ENCODE measurements at places on chromosomes 13 and 19.

GRCh38 chr19:58007285-58007684 lies 4.7 kb upstream of the ZNF606 start:
- DNase-seq = no peak

DNA sequence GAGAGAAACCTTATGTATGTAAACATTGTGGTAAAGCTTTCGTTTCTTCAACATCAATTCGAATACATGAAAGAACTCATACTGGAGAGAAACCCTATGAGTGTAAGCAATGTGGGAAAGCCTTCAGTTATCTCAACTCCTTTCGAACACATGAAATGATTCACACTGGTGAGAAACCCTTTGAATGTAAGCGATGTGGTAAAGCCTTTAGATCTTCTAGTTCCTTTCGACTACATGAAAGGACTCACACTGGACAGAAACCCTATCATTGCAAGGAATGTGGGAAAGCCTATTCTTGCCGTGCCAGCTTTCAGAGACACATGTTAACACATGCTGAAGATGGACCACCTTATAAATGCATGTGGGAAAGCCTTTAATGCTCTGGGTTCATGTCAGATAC lies 24.7 kb downstream of the ZNF136 start:
- no peak for DNase-seq

DNA sequence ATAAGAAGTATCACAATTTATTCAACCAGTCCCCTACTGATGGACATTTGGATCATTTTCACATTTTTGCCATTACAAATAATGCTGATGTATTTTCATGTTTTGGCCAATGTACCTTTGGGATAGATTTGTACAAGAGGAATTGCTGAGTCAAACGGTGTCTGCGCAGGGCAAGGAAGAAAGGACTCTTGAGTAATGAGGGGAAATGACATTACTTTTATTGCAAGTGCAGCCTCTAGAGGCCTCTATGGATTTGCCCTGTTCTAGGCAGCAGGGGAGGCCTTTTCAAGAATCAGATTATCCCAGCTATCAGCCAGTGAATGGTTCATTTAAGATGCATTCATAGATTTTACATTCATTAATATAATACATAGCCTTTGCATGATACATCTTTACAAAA lies 32.9 kb upstream of the GTF3A start:
- DNase-seq = no peak

DNA sequence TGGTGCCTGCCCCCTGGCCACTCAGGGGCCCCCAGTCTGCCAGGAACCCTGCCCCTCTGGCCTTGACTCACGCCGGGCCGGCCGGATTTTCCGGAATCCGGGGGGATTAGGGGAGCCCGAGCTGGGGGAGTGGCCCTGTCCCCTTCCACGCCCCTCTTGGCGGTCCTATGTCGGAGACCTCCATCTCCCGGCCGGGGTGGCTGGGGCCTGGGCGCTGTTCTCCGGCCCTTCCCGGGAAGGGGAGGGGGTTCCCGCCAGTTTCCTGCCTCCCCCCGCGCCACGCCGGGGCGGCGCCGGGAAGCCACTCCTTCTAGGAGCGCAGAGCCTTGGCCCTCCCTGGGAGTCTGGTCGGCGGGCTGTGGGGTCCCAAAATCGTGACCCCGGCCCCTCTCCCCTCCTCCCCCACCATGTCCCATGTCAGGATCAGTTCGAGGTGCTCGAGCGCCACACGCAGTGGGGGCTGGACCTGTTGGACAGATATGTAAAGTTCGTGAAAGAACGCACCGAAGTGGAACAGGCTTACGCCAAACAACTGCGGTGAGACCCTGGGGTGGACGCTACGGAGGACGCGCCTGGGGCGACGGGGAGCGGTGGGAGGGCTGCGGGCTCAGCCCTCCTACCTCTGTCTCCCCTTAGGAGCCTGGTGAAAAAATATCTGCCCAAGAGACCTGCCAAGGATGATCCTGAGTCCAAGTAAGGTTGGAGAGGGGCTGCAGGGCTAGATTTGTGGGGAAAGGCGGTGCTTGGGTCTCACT lies 1.3 kb downstream of the TRIP10 start:
- peak; percentile 29 for DNase-seq

GRCh38 chr13:48978942-48979601 lies 3.4 kb downstream of the FNDC3A start:
- DNase-seq = no peak

GRCh38 chr13:32426191-32426989 lies 1.5 kb downstream of the N4BP2L1 start:
- DNase-seq = no peak

GRCh38 chr13:97165502-97166425 lies 56.4 kb upstream of the MBNL2 start:
- DNase-seq = no peak

DNA sequence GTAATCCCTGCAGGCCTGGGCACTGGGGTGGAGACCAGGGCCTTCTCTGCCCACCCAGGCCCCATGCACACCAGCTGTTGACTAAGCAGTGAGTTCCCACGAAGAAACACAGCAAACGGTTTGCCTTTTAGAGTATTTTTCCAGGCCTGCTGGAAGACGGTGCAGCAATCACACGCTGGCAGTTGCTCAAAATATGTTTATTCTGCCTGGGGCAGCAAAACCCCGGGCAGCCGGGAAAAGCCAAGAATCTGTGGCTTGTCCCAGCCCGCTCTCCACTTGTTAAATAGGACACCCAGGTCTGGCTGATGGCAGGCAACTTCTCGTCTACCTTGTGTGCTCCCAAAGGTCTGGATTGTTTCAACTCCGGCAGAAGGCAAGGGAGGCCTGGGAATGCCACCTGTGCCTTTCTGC lies 40.8 kb downstream of the GGACT start:
- DNase-seq = peak; percentile 45

DNA sequence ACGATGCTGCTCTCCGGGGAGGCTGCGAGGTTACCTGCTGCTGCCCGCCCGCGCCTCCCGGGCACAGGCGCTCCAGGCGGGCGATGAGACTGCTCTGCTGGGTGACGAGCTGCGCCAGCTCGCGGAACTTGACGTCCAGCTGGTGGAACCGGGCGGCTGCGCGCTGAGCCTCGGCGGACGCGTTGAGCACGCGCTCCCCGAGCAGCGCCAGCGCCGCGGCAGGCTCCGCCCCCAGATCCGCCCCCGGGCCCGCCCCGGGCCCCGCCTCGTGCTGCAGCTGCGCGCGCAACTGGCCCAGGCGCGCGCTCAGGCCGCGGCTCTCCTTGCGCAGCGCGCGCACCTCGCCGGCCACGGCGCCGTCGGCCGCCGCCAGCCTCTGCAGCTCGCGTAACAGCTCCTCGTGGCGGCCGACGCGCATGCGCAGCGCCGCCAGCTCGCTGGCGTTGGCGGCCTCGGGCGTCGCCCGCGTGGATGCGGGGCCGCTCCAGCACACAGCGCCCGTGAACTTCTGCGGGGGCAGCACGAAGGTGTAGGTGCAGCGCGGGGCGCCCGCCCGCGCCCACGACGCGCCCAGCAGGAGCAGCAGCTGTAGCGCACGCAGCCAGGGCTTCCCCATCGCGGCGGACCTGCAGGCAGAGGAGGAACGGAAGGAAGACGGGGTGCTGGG lies 6.4 kb downstream of the ANGPTL6 start:
- peak; percentile 80 for DNase-seq

DNA sequence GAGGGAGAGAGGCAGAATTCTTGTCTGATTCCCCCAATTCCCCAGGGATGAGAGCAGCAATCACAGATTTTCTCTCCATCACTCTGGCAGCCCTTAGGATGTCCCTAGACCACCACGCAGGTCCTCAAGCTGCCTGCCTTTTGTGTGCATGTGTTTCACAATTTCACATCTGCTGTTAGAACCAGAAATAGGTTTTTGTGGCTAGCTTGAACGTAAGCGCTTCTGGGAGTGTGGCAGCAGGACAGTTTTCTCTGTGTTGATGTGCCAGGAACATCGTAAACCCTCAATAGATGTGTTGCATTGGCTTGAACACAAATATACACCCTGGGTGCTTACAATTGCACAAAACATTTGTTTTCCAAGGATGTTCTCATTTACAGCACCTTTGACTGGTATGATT lies 78.8 kb upstream of the TMTC4 start:
- DNase-seq = no peak

- DNase-seq = no peak
Observed at GRCh38 chr13:114126789-114127472, 5.5 kb downstream of the RASA3 start.

DNA sequence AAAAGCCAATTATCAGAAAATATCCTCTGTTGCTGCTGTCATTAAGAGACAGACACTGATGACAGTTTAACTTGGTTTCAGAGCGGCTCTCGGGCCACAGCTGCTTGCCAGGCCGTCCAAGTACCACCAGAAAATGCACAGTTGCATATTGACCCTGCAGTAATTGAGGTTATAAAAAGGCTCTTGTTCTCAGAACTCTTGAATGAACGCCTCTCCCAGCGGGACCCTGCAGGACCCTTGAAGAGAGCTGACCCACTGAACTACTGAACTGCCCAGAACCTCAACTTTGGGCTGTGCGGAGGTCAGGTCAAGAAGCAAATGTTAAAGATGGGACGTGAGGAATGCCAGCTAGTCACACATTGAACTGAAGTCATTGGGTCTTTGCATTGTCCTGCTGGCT lies 1559.0 kb upstream of the SLC10A2 start:
- DNase-seq = no peak

DNA sequence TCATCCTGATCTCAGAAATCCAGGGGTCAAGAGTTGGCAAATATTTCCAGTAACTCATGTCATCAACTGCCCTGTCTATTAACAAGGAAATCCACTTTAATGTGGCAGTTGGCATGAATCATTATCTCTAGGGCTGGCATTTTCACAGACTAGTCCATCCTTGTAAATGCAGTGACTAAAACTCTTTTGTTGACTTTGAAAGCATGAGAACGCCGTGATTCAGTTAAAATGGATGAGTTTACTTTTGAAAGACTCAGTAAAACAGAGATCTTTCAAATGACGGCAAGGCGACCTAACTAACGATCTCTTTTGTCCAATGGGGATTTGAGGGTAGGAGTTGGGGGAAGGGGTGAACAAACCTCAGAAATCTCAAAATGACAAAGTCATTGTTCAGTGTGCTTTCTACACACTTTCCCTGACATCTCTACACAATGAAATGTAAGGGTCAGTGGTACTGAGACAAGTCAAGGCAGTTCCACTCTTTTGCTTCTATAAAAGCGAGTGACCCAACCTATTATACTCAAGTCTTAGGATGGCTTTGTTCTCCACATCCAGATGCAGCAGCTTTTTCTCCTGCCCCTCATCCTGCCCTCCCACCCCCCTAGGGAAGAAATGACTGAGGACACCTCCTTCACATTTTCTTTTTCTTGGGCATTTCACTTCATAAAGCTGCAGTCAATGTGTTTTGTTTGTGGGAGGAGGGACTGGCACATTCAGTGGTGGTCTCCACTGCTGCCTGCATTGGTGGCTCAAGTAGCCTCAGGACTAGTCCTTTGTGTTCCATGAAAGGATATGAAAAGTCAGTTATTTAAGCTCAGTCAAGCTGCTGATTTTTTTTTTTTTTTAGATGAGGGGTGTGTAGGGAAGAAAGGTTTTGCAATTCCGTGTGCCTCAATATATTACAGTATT lies 200.5 kb downstream of the ABCC4 start:
- no peak for DNase-seq

- DNase-seq = no peak
Observed at GRCh38 chr19:7830272-7830771, 304 bp downstream of the EVI5L start.

DNA sequence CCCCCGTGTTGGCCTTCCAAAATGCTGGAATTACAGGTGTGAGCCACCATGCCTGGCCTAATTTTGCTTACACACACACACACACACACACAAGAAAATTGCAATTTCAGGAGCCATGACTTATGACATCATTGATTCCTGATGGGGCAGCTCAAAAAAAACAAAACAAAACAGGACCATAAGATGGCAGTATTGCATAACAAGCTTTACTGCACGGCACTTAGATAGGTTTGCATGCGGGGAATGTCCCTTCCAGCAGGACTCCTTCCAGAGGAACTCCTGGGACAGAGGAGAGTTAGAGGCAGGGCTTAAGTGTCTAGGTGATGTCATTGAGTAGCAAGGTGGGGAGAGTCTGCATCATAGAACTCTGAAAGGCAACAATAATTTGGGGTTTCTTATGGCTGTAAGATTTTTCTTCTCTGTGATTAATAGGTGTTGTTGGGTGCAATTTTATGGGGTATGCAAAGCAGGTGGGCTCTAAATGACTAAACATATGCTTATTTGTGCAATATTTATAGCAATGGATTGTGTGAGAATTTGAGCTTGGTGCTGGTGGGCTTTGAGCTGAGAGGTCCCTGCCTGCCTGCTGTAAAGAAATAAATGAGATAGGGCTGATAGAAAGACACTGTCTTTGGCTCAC lies 9.0 kb upstream of the ACSBG2 start:
- DNase-seq = peak; percentile 37

DNA sequence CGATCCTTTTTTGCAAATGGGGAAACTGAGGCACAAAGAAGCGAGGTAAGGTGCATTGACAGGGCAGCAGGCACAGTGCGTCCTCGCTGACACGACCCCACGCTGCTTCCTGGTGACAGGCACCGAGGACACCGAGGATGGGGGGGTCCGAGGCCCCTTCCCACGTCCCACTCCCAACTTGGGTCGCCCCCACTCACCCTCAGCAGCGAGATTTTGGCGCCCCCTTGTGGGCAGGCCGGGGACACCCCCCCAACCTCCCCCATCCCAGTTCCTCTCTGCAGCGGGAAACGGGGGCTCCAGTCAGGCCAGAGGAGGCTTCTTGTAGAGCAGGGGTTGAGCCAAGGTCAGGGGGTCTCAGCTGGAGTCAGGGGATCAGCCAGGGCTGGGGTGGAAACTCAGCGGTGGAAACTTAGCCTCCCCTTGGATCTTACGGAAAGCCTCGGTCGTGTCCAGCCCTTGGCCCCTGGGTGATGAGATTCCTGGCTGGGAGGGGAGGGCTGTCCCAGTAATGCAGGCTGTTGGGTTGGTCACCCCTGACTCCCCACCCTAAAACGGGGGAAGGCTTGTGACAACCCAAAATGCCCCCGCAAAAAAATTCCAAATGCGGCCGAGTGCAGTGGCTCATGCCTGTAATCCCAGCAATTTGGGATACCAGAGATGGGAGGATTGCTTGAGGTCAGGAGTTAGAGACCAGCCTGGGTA lies 8.2 kb downstream of the SMIM24 start:
- DNase-seq = no peak

DNA sequence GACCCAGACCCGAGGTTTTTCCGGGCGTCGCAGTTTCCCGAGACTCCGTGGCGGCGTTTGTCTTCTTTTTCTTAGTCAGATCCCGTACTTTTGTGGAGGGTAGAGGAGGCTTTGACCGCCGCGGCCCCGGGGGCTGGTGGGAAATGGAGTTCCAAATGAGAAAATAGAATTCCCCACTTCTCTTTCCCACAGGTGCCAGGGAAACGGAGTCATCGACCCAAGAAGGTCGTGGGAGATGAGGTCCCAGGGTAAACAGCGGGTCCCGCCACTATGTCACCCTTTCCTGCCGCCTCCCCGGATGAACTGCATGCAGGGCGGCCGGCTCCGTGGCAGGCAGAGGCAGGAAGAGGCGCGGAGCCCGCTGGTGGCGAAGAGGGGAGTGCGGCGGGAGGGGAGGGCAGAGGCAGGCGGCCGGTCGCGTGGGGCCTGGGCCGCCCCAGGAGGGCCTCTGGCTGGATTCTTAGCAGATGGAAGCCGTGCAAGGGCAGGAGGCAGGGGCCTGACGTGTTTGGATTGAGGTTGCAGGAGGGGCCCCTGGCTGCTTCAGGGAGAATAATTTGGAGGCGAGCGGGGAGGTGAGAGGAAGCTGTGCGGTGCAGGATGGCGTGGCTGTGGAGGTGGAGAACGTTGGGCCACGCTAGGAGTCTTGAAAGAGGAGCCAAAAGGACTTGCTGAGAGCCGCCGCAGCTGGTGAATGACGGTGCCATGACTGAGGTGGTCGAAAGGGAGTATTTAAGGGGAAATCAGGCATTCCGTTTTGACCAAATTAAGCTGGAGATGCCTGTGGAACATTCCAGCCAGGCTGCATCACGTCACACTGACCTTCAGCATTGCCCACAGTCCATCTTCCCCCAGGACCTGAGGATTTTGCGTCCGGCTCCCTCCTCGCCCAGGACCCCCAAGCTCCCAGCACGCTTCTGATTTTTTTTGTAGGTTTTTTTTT lies 11.7 kb downstream of the CYTH2 start:
- DNase-seq = no peak
